ENCODE measurements at places on chromosomes 6 and 20.

- no peak for DNase-seq
Observed at GRCh38 chr20:56299362-56299761, 50.8 kb downstream of the MC3R start.

DNA sequence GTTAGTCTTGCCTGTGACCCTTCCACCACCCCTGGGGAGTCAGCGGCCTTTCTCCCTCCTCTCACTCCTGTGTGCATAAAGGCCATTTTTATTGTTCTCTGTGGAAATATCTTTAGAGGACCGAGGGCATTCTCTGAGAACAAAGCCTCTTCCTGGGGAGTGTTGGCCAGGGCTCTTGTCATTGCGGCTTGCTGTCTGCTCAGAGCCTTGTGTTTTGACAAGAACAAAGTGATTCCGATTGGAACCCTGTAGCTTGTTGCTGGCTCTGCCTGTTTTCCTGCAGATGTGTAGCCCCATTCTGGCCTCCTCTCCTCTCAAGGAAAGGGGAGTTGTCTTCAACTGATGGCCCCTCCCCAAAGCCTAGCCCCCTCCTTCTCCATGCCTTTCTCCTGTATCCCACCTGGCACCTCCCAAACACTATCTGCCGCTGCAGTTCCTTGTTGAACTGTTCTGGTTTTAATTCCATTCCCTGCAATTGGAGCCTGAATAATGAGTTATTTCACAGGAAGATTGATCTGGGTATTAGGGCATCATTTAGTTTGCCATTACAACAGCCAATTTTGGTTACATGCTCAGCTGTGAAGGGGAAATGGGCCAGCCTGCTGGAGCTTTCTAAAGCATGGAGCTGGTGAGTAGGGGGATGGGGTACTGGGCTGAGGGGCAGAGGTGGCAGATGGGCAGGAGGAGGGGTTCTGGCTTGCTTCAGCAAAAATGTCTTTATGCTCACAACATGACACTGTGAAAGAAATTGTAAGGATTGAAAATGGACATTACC is 252.5 kb downstream of the LRFN2 start:
- DNase-seq = no peak

DNA sequence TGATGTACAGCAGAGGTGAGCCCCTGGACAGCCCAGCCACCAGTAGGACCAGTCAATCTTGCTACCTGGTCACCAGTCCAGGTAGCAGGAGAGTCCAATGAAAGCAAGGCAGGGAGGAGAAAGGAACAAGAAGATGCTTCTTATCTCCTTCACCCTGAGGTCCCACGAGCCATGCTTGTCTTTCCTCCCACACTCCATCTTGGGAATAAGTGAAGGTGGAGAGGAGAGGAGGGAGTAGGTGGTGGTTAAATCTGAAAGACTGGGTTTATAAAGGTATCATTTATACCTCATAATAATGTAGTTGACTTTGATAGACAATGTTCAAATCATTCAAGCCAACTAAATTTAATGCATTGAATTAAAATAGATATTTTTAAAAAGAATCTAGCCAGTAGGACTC is 35.9 kb downstream of the LAMP5 start:
- no peak for DNase-seq

DNA sequence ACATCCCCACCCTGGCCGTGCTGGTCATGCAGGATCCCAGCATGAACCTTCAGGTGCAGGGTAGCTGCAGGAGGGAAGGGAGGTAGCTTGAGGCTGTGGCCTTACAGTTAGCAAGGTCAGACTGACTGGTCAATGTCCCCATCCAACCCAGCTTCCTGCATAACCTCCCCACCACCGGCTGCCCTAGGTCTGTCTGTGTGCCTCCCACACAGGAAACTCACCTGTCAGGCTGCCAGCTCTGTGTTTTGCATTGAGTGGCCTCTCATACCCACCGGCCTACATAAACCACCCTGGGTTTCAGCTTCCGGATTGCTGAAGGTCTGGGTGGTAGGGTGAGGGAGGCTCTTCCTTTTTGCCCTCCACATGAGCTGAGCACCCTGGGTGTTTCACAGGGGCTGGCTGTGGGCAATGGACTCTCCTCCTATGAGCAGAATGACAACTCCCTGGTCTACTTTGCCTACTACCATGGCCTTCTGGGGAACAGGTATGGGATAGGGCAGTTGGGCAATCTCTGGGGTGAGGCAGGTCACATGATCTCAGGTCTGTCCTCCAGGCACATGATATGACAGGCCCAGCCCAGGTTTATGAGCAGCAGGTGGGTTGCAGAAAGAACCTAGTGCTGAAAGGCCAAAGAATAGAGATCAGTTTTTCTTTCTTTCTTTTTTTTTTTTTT is 1.8 kb downstream of the CTSA start:
- DNase-seq = peak; percentile 54

GRCh38 chr20:52361650-52362049 is 170.1 kb upstream of the ZFP64 start:
- DNase-seq = no peak

DNA sequence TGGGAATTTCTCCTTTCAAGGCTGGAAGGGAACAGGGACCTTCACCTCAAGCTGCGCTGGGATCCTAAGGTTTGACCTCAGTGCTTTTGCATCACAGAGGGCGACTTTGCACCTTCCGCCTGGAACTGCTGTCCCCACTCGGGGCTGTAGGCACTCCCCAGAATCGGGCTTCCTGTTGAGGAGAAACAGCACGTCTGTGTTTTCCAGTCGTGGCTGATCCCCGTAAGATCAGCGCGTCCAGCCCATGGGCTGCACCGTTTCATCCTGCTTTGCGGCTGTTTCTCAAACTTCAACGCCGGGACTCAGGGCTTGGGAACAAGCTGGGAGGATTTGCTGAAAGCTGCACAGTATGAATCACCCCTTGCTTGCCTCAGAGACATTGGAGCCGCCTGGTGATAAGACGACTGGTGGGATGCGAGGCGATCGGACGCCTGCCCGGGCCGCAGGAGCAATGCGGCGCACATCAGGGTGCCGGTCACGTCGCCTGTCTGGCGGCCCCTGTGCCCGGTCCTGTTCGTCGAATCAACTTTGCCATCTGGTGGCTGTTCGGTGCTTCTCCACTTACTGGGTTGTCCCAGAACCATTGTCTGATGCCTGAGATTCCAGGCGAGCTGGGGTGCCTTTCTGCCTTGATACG is 53.6 kb upstream of the FRMD1 start:
- peak; percentile 25 for DNase-seq

- no peak for DNase-seq
Observed at GRCh38 chr6:43910638-43911353, 140.8 kb downstream of the VEGFA start.

- no peak for DNase-seq
Observed at GRCh38 chr6:121732641-121733040, 297.2 kb downstream of the GJA1 start.

DNA sequence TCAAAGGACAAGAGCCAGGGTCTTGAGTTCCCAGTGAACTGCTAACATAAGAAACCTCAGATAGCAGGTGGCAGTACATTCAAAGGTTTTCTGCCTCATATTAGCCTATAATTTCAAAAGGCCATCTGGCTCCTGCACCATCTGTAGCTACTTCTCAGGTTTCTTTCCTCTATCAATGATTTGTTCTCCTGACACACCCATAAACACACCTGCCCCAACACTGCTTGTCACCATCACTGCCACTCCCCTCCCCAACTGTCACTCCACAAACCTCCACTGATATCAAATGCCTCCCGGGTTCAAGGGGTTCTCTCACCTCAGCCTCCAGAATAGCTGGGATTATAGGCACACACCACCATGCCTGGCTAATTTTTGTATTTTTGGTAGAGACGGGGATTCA is 152.7 kb upstream of the SLC22A16 start:
- no peak for DNase-seq

- DNase-seq = no peak
Observed at GRCh38 chr6:128713461-128713860, 169.5 kb upstream of the LAMA2 start.

DNA sequence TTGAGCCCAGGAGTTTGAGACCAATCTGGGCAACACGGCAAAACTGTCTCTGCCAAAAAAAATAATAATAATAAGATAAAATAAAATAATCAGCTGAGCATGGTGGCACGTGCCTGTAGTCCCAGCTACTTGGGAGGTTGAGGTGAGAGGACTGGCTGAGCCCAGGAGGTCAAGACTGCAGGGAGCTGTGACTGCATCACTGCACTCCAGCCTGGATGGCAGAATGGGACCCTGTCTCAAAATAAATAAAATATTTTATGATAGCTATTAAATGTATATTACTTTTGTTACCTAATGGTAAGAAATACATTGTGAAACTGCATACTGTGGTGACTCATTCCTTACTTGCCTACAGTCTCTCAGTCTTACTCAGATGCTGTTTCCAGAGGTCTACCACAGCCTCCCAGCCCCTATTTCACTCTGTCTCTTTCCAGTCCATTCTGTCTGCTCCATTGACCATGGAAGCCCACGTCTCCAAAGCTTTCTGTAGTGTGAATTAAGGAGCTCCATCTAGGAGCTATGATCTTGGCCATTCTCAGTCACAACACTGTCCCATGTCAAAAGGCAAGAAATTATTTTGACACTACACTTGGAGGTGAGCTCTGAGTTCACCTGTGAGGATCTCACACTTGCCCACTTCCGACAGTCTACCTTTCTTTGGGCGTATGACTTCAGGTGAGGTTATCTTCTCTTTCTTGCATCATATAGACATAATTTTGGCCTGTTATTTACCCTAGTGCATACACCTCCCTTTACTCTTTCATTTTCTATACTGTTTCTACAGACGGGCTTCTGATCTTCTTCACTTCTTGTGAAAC is 22.4 kb upstream of the SNX9 start:
- peak; percentile 78 for DNase-seq

DNA sequence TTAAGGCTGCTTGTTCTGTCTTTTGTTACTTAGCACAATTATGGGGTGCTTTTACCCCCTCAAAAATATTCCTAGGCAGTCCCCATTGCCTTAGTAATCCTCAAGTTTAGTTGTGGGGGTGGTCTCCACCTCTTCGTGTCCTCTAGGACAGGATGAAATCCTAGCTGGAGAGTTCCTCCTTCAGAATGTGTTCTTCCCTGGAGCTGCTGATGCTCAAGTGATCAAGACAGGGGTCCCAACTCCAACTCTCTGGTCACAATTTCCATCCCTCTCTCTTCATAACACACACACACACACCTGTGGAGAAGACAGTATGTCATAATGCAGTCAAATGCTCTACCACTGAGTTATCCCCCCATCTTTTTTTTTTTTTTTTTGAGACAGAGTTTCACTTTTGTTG is 280.7 kb downstream of the UST start:
- no peak for DNase-seq

GRCh38 chr6:96613291-96613999 is 50.5 kb downstream of the FHL5 start:
- DNase-seq = no peak

DNA sequence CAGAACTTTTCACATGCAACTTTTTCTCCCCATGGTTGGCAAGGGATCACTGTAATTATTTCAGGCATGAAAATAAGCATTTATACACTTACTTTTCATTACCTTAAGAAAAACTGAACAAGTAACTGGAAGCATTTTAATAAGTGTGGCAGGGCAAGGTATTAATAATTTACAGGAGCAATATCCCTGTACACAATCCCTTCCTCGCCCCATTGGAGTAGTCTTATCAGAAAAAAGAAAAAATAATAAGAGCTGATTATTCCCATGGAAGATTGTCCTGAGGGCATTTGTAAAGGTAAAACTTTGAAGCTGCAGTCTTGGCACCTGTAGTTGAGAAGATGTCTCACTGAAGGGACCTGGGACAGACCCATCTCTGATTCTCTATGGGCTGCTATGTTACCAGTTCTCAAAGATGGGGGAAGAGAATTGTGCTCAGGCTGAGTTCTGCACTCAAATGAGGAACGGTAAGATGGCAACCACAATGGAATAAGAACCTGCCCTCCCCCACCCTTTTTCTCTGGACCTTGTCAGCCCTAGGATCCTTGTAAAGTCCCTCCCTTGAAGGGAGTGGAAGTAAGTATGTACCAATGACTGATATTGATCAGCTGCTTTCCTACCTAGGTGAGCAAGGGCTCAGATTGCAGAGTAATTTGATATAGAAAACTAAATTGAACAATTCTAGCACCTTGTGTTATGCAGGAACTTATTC is 70.0 kb upstream of the AHI1 start:
- DNase-seq = no peak

GRCh38 chr6:137171824-137172733 is 1.4 kb downstream of the IL22RA2 start:
- DNase-seq = no peak

- no peak for DNase-seq
Observed at GRCh38 chr6:169042061-169042460, 211.6 kb downstream of the THBS2 start.

- no peak for DNase-seq
Observed at GRCh38 chr6:85125526-85125925, 324.4 kb upstream of the NT5E start.

DNA sequence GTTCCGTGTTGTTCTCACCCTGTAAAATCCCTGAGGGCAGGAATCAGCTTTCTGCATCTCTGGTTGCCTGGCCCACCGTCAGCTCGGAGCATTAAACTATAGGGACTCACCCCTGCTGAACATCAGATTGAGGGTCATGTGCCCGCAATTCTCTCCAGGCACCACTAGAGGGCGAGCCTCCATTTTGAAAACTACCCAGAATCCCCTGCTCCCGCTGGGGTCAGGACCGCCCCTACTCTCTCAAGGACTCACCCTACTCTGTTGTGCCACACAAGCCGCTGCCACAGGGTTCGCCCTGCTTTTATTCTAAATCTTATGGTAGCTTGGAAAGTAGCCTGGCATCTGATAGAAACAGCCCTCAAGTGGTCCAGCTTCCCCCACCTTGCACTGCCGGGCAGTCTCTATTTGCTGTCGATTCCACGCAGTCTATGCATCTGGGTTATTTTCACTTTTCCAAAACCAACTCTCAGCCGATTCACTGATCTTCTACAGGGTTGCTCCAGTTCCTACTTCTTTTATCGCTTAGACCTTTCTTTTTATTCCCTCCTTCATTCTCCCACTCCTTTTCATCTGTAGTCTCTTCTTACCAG is 244.1 kb upstream of the QKI start:
- peak; percentile 50 for DNase-seq

GRCh38 chr6:20630136-20630535 is 95.9 kb downstream of the CDKAL1 start:
- DNase-seq = no peak

- DNase-seq = no peak
Observed at GRCh38 chr20:417801-418342, 9.8 kb downstream of the RBCK1 start.

DNA sequence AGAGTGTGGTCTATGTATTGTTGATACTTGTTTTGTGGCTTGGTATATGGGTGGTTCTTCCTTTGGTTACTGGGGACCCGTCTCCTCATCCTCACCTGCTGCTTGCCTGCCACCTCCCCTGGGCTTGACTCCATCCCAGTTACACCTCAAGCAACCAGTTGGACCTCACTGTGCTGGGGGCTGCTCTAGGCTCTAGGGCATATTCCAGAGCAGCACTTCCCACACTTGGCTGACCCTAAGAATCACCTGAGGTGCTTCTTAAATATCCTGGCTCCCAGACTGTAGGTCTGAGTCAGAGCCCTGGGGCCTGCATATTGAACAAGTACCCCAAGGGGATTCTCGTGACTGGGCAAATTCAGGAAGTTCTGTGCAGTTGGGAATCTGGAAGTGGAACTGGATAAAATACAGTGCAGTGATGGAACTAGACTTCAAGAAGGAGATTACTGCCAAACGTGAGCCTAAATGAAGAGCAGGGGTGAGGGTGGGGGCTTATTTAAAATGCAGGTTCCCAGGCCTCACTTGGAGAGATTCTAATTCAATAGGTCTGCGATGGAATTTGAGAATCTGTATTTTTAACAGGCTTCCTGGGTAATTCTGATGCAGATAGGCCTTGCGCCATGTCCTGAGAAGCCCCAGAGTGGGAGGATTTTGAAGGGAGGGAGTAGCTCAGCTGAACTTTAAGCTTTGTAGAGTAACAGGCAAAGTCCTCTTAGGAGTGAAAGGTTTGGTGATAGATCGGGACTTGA is 7.6 kb downstream of the SPATS1 start:
- DNase-seq = no peak

Measured in activated CD8-positive, alpha-beta T cell treated with anti-CD3 and anti-CD28 coated beads for 36 hours (primary cell).